Occipital lobe (tissue), 3 donors: ENCODE measurements at places on chromosomes 5 and 9.

- no peak for DNase-seq
These were observed 915 bp downstream of the HSDL2 start for GRCh38 chr9:112380825-112381221.

DNA sequence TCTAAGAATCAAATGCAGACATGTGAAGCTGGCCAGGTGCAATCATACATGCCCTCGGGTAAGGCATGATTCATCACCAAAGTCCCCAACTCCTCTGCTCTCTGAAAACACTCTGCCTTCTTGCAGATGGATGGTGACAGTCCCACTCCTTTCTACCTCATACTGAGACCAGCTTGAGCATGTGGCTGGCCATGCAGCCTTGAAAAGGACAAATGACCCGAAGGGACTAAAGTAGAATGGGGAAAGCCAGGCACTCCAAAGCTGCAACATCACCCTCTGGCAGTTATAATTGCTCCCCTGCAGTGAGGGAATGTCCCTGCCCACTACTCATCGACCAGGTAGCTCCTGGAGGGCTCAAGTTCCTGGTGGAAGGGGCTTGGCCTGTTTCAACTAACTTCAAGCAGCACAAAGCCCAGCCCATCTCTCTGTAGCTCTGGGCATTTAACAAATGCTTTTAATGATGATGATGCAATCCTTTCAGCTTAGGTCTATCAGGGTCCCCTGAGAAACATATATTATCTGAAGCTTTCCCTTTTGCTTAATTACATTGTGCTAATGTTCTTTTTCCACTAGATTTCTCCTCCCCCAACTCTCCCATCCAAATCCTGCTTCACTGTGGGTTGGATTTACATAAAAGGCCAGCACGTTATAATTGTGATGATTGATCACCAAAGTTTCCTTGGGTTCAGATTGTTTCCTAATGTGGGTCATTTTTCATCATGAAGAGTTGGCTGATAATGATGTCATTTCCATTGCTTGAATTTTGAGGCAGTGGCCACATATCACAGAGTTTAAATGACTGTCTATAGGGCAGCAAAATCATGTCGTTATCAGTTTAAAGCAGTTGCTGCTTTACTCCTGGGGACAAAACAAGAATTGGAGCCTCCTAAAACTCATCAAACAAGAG lies 436.5 kb upstream of the SLC30A5 start:
- no peak for DNase-seq

DNA sequence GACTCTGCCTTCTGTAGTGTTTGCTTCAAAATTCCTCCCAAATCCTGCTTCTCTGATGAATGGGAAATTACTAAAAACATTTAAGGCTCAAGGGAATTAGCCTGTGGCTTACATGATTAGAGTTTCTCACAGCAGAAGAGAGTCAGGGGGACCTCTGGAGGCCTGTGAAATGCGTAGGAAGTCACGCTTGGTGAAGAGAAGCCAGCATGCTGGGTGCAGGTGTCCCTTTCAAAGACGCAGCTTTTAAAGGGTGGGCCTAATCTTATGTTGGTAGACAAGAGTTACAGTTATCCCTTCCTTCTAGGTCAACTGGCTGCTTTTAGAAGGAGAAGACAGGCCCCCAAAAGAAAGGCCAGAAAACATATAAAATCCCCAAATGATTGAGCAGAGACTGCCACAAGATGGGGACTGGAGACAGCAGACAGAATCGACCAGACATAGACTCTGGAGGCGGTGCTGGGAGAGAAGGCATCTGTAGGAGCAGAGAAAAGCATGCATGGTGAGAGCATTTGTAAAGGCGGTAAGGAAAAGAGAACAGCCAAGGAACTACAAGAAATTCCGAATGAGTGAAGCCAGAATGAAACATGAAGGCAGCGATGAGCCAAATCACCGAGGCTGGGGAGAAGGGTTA lies 42.3 kb downstream of the B4GALT1 start:
- no peak for DNase-seq

GRCh38 chr9:115289757-115290208 lies 171.8 kb upstream of the TNC start:
- DNase-seq, result no peak

GRCh38 chr5:177092178-177093081 lies 5.7 kb downstream of the FGFR4 start:
- DNase-seq, result no peak

DNA sequence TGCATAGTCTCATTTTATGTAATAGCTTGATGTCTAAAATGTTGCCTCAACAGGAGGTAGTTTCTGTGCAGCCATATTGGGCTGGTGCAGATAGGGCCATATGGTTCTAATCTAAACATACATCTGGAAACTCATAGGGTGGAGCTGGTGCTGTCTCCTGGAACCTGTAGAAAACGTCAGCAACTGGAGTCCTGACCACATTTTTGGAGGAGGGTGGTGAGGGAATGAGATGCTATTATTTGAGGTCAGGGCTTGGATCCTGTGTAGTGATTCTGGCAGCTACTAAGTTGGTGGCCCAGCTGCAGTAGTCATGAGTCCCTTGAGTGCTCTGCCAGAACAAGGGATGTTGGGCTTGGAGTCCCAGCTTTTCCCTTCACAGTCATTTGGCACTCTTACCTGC lies 14.1 kb downstream of the MAN2A1 start:
- no peak for DNase-seq

DNA sequence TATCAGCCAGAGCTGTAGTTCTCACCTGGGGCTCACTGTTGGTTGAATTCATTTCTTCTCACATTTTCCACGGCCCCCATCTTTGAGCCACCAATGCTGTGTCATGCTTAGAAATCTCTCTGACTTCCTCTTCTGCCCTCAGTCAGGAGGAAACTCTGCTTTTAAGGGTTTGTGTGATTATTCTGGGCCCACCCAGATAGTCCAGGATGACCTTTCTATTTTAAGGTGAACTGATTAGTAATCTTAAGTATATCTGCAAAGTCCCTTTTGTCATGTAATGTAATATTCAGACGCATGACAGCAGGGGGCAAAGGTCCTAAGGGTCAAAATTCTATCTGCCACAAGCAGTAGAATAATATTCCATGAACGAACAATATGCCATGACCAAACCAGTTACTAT lies 88.4 kb downstream of the AK8 start:
- no peak for DNase-seq

- no peak for DNase-seq
These were observed 797 bp upstream of the CCL27 start for GRCh38 chr9:34663303-34663605.

DNA sequence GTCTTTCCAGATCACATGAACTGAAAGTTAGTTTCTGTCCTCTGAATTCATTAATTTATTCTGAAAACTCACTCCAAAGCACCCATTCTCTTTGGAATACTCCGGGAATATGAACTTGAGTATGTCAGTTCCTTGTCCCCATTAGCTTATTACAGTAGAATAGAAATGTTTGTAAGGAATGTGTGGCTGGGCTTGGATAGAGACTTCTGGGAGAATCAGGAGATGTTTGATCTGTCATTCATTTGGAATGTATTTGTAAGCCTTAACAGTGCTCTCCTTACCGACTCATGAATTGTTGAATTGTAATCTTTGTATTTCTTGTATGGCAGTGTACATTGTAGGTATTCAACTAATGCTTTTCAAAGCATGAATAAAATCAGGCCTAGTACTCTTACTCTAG lies 548.4 kb downstream of the LRRC70 start:
- DNase-seq, result no peak

- DNase-seq, result no peak
These were observed 21.6 kb downstream of the HMGXB3 start for GRCh38 chr5:150022158-150022531.

- no peak for DNase-seq
These were observed 80.0 kb downstream of the TMEM161B start for GRCh38 chr5:88188458-88189132.

GRCh38 chr9:92494856-92495255 lies 12.6 kb upstream of the ASPN start:
- DNase-seq, result no peak

- no peak for DNase-seq
These were observed 262.2 kb upstream of the ARRDC3 start for GRCh38 chr5:91645347-91645746.

DNA sequence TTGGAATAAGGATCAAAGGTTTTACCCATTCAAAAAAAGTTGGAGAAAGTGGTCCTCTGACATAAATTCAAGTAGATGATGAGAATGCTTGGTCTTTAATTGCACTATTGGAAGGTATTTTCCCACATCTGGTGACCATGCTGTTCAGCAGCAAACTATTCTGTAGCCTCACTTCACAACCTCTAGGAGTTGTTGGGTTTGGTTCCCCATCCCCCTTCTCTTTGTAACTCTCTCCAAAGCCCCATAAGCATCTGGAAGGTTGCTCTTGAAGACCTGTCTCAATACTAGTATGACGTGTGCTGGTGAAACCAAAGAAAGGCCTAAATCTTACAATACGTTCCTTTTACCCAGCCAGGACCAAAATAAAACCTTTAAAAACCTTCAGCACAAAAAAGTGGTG lies 8.5 kb downstream of the RGMB start:
- no peak for DNase-seq

- no peak for DNase-seq
These were observed 3.3 kb downstream of the NCBP1 start for GRCh38 chr9:97636903-97637302.

DNA sequence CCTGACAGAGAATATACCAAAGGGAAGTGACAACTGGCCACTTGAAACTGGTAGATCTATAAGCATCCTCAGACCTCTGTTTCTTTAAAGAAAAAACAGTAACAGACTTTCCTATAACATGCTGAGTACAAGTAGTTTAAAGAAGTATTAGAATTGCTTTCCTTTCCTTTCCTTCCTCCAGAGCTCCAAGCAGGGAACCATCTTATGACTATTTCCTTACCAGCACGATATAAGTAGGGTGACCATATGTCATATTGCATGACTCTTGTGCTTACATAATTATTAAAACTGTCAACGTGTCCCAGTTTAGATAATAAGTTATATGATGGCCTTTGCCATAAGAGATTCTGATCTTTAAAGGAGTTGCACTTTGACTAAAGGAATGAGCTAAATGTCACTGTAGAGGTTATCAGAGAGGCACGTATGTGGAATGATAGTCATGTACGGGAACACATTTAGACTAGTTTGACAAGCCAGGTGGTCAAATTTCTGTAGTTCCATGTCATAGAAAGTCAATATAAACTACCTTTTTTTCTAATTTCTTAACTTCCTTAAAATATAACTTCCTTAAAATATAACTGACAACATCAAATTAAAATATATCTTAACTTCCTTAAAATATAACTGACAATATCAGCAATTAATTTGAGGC lies 212.7 kb upstream of the CD180 start:
- no peak for DNase-seq

DNA sequence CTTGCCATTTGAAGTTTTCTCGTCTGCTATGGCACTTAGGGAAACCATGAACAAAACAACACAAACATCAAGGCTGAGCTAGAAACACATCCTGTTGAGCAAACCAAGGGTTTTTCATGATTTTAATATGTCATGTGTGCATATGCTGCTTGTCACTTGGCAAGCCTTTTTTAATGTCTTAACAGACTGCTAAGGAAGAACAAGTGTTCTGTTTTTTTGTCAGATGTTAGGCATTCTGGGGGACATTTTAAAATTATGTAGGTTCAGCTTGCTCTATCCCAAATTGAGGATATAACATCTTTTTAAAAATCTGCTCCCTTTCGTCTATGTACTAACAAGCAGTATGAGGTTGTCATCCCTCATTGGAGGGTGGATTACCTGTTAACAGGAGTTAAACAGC lies 150.3 kb downstream of the HTR1A start:
- no peak for DNase-seq

- DNase-seq, result no peak
These were observed 298.1 kb upstream of the PANK3 start for GRCh38 chr5:168877132-168877892.

DNA sequence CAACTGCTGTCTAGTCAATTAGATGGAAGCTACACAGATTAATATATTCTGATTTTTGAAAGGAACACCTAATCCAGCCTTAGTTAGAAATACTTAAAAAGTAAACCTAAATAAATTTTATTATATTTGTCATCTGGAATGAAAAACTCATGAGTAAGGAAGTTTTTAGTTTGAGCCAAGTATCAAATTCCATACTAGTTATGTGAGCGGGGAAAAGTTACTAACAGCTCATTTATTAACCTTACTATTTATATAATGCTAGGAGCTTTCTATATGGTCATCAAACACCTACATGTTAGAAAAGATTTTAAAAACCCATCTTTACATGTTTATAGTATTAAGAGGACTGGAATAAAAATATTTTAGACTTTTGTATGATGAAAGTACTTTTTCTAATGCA lies 41.6 kb upstream of the POU5F2 start:
- DNase-seq, result no peak

GRCh38 chr9:83699615-83700014 lies 8.1 kb downstream of the UBQLN1 start:
- no peak for DNase-seq

- DNase-seq, result no peak
These were observed 57.3 kb downstream of the TRIP13 start for GRCh38 chr5:949815-950560.

GRCh38 chr5:122455939-122456338 lies 143.9 kb downstream of the SNCAIP start:
- no peak for DNase-seq

GRCh38 chr9:137266585-137267453 lies 10.7 kb upstream of the TOR4A start:
- no peak for DNase-seq

DNA sequence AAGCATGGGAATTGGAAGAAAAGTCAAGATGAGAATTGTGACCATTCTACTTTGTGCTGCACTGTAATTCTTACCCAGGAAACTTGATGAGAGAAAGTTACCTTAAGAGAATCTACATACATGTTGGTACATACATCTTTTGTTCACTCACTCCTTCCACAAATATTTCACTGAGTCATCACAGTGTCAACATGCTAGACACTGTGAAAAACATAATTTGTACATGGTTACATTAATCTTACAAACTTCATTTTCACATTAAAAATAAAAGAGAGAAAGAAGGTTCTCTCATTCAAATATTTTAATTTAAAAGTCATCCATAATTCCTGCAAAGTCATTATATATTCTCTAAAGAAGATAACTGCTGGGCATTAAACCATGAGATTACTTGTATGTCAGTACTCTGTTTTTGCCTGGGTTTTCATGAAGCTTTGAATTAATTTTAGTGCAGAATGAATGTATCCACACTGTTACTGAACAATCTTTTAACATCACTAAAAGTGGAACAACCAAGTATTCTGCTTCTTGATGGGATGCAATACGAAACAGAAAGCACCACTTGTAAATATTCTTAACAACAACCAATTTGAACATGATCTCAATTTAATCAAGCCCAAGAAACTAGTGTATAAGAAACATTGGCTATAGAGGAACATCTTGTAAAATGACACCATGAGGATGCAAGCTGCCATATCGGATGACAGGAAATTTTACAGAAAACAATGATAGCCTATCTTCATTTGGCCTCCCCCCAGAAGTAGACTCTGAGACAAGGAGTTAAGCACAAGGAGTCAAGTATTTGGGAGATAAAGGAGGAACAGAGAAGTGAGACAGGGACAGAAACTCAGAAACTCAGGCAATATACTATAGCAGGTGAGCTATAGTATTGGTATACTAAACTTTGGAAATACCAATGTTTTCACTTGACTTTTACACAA lies 28.4 kb downstream of the ERP44 start:
- no peak for DNase-seq

GRCh38 chr5:98259595-98259994 lies 513.9 kb upstream of the RGMB start:
- no peak for DNase-seq
